ENCODE measurements at places on chromosomes 6 and 20.

DNA sequence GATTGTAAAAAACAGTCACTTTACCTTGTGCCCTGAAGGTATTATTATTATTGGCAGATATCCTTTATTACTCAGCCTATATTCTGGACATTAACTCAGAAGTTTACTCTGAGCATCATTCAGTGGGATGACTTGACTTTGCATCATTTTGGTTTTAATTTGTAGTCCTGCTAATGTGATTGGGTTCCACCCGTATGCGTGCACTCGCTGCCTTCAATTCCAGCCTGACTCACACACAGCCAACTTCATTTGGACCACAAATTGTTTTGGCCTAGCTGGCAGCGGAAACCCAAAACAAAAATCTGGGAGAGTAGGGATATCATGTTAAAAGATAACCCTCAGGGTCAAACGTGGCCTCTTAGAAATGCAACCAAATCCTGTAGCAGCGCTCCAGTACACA lies 704.4 kb upstream of the SLC35B3 start:
- no peak for DNase-seq

GRCh38 chr20:35893942-35894341 lies 60.4 kb downstream of the SCAND1 start:
- DNase-seq = no peak

- no peak for DNase-seq
Measured at GRCh38 chr6:77124604-77125003, 338.7 kb downstream of the HTR1B start.

- DNase-seq = peak; percentile 69
Measured at GRCh38 chr6:165660857-165661663, 2.0 kb downstream of the PDE10A start.

GRCh38 chr20:37189416-37190016 lies 10.2 kb upstream of the MROH8 start:
- no peak for DNase-seq

- DNase-seq = no peak
Measured at GRCh38 chr6:44142835-44143234, 15.5 kb downstream of the TMEM63B start.

DNA sequence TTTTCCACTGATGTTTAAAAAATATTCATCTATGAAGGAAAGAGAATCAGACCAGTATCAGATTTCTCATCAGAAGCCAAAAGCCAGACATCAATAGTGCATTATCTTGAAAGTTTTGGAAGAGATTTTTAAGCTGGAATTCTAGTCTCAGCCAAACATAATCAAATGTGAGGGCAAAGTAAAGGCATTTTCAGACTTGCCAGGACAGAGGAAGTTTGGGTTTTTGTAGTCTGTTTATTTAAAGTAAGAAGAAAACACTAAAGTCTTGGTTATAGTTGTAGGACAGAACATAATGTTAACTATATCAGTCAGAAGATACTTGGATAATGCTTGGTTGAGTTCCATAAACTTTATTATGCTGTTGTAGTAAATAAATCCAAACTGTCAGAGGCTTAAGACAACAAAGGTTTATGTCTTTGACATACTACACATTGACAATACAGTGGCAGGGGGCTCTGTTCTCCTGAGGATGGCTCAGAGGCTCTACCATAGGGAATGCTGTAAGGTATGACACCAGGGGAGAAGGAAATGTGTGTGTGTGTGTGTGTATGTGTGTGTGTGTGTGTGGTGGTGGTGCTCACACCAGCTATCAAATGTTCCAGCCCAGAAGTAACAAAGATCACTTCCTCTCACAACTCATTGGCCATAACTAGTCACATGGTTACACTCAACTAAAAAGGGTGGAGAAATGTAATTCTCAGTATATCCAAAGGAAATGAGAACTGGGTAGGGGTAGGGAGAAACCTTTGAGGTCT lies 26.7 kb upstream of the YWHAB start:
- DNase-seq = no peak

DNA sequence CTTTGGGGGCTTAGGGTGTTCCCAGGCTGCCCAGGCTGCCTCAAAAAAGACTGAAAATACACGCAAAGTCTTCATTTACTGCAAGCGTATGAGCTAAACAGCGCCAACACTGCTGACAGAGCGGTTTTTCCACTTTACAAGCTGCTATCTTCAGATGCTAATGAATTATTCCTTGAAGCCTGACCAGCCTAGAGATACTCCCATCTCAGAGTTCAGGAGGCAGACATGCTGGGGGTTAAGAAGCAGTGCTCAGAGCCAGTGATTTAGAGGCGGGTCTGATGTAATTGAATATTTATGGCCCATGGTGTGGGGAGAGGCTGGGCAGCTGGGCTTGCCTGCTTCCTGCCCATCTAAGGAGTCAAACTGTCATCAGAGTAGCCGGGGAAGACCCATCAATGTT lies 241.4 kb downstream of the SLC24A3 start:
- no peak for DNase-seq

DNA sequence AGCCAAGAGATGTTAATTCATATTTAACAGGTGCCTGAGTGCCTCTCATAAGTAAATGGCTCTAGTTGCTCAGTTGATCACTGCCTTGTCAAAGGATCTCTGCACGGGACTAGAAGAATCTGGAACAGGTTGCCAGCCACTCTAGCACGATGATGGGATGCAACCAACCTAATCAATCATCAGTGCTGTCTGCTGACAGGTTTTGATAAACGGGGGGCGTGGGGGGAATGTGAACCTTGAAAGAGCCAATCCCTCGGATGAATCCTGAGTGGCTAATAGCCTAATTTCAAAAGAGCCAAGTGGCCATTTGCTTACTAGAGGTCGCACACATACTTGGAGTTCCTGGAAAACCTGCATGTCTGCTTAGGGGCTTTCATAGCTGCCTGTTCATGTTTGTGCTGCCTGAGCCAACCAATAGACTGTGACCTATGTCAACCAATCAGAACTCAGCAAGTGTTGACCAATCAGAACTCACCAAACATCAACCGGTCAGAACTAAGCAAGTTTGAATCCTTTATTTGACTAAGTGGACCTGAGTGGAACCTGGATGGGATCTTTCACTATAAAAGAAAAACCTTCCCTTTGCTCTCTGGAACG lies 43.5 kb upstream of the ECI2 start:
- DNase-seq = no peak

DNA sequence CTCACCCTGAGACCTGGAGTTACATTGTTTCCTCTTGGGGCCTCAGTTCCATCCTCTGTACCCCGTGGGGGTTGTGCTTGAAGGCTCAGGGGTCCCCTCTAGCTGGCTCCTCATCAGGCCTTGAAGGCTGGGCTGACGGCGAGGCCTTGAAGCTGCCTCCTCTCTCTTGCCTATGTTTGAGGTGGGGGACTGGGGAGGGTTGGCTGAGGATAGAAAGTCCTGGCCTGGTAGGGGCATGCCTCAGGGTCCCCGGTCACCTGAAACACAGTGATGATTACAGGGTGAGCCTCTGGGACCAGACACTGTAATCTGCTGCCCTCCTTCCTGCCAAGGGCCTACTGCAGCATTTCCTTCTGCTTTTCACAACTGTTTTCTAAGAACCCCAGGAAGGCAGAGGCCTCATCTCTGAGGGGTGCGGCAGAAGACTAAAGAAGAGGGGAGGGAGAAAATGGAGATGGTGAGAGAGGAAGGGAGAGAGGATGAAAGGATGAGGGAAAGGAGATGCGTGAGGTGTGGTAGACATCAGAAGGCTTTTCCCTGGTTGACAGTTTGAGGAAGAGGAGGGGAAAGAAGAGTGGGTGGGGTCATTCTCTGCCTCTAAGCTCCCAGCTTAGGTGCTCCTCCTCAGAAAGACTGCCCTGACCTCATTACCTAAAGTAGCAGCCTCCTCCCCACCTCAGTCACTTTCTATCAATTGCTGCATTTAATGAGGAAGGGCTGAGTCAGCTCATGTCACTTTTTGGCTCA lies 29.7 kb downstream of the VEGFA start:
- no peak for DNase-seq

DNA sequence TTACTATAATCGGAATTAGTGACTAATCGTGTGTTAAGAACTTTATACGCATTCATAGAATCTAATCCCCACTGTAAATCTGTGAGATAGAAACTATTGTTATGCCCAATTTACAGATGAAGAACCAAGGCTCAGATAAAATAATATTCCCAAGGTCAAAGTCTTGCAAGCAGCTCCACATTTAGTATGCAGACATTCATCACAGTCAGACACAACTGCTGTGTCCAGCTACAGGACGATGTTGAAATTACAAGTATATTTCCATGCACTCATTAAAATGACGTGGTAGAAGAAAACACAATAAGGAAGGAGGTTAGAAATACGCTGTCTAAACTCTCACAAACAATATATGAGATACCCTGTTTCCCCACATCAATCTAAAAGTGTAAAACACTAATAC lies 82.5 kb downstream of the PREX1 start:
- DNase-seq = no peak

DNA sequence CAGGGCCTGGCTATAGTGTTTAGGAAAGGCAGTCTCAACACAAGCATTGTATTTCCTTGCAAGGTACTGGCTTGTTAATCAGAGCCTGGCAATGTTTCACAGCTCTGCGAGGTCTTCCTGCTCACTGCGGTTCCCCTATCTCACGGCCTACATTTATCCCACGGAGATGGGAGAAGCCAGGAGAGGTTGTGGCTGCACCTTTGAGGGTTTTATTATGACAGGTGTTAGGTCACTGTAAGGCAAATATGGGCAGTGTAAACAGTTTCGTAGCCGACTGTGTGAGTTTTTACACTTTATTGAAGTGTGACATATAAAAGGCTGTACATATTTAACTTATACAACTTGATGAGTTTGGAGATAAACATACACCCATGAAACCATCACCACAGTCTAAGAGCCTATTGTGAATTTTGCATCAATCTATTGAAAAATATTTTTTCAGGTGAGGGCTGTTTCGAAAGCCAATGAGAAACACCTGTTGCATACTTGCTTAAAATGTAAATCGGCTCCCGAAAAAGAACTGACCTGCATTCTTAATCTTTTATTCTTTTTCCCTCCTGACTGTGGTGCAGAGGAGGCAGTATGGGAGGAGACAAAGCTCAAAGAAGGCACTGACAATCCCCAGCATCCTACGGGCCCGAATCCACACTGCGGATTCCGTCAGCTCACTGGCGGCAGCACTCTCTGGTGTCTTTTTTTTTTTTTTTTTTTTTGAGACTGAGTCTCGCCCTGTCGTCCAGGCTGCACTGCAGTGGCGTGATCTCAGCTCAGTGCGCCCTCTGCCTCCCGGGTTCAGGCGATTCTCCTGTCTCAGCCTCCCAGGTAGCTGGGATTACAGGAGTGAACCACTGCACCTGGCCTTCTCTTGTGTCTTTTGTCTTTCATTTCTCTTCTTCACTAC lies 7.5 kb upstream of the RBM38 start:
- no peak for DNase-seq
